A172 (cell line): ENCODE measurements at places on chromosomes 11 and 22. TPM values are rescaled to one million over a fixed set of nuclear protein-coding genes. Genes with fewer than 3 reads are reported as not detected.

GRCh38 chr11:114821621-114822412, 143.5 kb downstream of the NXPE2 start:
- no peak for DNase-seq

- peak; percentile 17 for DNase-seq
Observed at GRCh38 chr11:93652161-93652597, 9.3 kb upstream of the CEP295 start.

DNA sequence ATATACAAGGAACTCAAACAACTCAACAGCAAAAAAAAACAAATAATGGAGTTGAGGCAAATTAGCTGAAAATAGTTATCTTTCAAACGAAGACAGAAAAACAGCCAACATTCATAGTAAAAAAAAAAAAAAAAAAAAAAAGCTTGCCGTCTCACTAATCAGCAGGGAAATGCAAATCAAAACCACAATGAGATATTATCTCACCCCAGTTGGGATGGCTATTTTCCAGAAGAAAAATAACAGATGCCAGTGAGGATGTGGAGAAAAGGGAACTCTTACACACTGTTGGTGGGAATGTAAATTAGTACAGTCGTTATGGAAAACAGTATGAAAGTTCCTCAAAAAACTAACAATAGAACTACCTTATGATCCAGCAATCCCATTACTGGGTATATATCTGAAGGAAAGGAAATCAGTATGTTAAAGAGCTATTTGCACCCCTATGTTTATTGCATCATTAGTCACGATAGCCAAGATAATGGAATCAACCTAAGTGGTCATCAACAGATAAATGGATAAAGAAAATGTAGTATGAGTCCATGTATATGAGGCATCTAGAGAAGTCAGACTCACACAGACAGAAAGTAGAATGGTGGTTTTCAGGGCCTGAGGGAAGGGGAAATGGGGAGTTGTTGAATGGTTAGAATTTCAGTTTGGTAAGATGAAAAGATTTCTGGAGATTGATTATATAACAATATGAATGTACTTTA, 56.0 kb downstream of the USP35 start:
- peak; percentile 31 for DNase-seq

GRCh38 chr11:69518081-69518950, 36.9 kb downstream of the LINC01488 start:
- no peak for DNase-seq

DNA sequence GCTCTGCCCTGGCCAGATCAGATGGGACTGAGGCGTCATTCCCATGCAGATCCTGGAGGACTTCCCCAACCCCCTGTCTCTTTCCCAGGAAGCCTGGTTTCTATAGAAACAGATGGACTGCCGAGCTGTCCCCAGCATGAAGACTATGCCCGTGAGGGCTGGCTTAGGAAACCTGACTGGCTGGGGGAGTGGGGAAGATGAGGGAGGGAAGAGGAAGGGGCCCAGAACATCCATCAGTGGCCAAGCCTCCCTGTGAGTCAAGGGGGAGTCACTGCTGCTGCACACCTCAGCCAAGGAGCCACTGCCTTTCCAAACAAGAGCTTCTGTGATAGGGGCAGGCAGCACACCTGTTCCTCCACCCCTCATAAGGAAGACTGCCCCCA, 5.8 kb downstream of the TP53I11 start:
- DNase-seq: no peak

- DNase-seq: peak; percentile 14
Observed at GRCh38 chr11:59891781-59892181, 13.2 kb downstream of the OOSP3 start.

- no peak for DNase-seq
Observed at GRCh38 chr11:59710136-59710847, 3.4 kb downstream of the OR10V1 start.

The PHLDA2 gene
- total RNA-seq: 30.8 and 34.4 TPM in 2 replicates

GRCh38 chr11:14803846-14804245, 88.2 kb downstream of the CYP2R1 start:
- DNase-seq: no peak

DNA sequence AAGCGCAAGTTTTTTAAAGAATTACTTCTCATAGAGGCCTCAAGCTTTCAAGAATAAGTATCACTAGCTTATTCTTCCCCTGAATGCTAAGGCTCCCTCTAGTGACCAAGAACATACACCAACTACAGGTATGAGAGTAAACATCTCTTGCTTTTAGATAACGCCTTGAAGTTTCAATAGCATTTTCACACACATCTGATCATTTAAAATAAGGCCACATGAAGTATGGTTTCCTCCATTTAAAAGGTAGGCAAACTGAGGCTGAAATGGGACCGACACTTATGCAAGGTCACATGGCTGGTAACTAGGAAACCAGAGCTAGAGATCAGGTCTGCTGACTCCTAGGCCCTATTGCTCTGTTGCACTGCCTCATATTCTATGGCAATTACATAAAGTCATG, 66.5 kb downstream of the CCDC34 start:
- peak; percentile 51 for DNase-seq

DNA sequence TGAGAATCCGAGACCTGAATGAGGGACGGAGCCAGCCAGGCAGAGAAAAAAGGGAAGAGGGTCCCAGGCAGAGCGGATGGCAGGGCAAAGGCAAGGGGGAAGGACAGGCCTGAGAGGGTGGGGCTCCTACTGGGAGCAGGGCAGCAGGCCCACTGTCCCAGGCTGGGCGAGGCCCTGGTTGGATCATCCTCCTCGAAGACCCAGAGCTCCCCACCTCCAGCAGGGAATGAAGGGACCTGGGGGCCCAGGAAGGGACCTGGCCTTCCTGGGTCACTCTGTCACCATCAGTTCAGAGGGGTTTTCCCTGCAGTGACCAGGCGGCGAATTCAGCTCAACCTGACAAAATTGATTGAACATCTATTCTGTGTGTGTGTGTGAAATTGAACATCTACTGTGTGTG, 4.0 kb downstream of the CD5 start:
- DNase-seq: no peak

The ZNF70 gene
- total RNA-seq: 1.7 TPM in 2 replicates

GRCh38 chr11:16193897-16194381, 162.4 kb downstream of the SOX6 start:
- DNase-seq: no peak

The CDC42EP1 gene
- 18.2 and 23.0 TPM in 2 replicates for total RNA-seq

DNA sequence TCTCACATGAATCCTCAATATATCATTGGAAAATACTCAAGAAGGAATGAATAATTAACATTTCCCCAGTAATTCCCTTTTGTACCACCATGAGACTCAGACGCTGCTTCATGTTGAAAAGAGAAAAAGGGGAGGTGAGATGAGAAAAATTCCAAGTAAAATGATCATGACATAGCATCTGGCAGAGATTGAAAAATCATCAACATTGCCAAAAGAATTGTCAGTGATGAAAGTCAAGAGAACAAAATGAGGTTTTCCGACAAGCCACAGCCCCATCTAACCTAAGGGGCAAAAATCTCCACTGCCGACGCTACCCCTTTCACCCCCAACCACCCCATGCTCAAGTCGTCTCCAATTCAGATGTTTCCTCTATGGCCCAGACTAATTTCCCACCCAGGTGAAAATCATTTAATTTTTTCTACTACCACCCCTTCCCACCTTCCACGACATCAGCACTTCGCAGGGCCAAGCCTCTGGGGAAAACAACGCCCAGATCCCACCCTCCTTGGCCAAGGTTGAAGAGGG, 1.2 kb downstream of the RAB6A start:
- DNase-seq: peak; percentile 10

DNA sequence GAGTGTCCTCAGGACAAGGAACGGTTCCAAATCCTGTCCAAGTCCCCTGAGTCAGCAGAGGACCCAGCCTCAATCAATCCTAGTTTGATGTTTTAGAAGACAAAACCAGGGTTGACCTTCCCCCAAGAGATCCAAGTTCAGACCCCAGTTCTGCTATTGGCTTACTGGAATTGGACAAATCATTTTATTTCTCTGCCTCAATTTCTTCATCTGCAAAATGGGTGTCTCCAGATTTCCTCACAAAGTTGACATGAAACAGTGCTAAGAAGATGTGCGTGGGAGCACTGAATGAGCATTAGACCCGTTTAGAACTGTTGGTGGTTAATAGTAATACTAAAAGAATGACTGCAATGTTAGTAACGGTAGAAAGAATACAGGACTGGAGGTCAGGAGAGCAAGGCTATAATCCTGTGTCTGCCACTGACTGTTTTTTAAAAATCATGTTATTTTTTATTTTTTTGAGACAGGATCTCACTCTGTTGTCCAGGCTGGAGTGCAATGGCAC, 32.8 kb upstream of the SCUBE1 start:
- no peak for DNase-seq

- no peak for DNase-seq
Observed at GRCh38 chr11:3894128-3894731, 38.8 kb downstream of the STIM1 start.

The BEST1 gene
- total RNA-seq: 0.79 and 1.00 TPM in 2 replicates

The MS4A6E gene
- total RNA-seq: not detected in 2 replicates

The SEZ6L gene
- not detected in 2 replicates for total RNA-seq

The TMEM191B gene
- 0.55 TPM in 1 of 2 replicates, not detected in the other for total RNA-seq

DNA sequence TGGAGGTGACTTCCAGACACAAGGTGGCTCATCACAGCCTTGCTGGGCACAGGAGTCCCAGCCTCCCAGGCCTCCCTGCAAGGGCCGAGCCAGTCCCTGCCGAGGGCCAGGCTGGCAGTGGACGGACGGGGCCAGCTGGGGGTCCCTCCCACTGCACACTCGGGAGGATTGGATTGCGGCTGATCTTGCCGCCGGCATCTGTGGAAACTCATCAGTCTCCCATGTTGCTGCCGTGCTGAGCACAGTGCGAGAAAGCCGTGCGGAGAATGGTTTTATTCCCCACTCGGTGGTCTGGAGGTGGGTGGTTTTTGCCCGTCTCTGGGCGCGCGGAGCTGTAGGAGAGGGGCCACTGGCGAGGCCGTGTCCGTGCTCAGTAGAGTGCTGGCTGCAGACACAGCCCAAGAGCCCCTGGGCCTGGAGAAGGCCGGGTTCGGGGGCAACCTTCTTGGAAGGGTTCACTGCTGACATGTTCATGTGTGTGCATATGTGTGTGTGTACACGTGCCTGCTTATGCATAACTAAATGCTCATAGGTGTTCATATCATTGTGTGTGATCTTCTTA, 1246.4 kb downstream of the BRD1 start:
- DNase-seq: no peak

GRCh38 chr11:63920126-63920938, 3.4 kb upstream of the RCOR2 start:
- no peak for DNase-seq

The KCNQ1OT1 gene
- 0.81 and 1.1 TPM in 2 replicates for total RNA-seq

The SCARF2 gene
- total RNA-seq: 38.2 and 46.6 TPM in 2 replicates

GRCh38 chr11:67640021-67640757, 626 bp upstream of the TBX10 start:
- DNase-seq: peak; percentile 48

The OR4P4 gene
- total RNA-seq: not detected in 2 replicates

DNA sequence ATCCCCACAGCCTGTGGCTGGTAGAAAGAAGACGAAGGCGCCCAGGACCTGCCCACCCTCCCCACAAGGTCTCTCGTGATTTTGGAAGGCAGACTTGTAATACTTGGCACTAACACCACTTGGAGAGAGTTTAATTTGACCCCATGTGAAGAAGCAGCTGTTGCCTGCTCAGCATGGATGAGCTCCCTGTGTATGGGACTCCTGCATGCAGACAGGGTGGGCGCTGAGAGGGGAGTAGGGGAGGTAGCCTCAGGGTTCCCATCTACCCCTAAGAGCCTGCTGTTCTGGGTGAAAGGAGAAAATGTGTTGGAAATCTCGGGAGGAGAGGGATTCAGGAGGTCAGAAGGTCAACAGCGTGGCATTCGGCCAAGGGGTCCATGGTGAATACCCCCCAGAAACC, 625.9 kb downstream of the TBC1D22A start:
- DNase-seq: no peak

The ABCC8 gene
- total RNA-seq: not detected in 2 replicates

The B4GALNT4 gene
- 27.9 and 40.8 TPM in 2 replicates for total RNA-seq

The CDK2AP2 gene
- total RNA-seq: 48.4 and 50.9 TPM in 2 replicates

The DEUP1 gene
- total RNA-seq: not detected in 2 replicates

DNA sequence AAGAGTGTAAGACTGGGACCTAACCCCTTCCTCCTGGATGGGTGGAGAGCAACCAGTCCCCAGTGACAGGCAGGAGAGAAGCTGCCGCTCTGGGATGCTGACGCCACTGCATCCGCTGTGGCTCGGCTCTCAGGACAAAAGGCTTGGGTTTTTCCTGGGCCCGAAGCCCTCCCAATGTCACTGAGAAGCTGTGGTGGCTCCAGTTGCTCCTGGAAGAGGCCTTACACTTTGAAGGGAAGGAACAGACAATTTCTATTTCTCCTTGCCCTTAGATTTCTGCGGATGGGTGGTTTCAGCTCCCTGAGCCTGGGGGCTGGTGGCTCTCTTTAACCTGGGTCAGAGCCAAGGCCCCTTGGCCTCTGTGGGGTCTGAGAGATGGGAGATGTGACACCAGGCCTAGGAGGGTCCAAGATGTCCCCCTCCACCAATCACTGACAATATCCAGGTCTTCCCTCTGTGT, 21.4 kb downstream of the TPBGL start:
- DNase-seq: no peak

DNA sequence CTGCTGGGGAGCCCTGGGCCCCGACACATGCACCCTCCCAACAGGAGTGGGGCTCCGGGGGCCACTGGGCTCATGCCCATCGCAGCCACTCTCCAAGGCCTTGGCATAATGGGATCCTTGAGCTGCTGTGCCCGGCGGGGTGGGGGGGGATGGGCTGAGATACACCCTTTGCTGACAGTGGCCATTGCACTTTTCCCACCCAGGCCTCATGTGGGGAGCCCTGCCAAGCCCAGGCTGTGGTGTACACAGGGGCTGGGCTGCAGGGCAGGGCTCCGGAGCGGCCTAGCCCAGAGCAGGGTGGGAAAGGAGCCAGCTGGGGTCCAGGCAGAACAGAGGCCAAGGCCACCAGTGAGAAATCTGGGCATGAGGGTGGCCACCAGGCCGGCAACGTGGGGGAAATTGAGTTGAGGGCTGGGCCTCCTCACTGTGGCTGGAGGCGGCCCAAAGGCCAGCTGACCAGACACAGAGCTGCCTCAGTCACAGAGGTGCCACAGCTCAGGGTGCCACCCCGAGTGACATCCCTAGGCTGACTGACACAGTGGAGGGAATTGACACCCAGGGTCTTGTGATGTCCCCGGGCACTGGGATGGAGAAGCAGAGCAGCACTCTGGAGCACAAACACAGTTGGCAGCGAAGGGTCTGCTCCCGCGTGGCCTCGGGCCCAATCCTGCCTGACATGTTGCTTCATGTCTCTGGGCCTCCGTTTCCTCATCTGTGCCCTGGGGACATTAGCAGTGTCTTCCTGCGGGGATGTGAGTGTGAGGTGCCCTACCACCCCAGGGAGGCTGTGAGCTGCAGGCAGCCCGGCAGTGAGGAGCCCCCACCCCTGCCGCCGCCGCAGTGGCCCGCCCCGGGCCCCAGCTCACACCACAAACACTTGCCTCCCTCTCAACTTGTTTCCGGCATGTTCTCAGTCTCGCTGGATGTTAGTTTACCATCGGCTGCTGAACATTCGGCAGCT, 30.4 kb downstream of the RTN4R start:
- DNase-seq: no peak

- no peak for DNase-seq
Observed at GRCh38 chr11:102458548-102458947, 6.0 kb upstream of the TMEM123 start.

The FGF4 gene
- not detected in 2 replicates for total RNA-seq
